ENCODE measurements at places on chromosomes 16 and 17.

DNA sequence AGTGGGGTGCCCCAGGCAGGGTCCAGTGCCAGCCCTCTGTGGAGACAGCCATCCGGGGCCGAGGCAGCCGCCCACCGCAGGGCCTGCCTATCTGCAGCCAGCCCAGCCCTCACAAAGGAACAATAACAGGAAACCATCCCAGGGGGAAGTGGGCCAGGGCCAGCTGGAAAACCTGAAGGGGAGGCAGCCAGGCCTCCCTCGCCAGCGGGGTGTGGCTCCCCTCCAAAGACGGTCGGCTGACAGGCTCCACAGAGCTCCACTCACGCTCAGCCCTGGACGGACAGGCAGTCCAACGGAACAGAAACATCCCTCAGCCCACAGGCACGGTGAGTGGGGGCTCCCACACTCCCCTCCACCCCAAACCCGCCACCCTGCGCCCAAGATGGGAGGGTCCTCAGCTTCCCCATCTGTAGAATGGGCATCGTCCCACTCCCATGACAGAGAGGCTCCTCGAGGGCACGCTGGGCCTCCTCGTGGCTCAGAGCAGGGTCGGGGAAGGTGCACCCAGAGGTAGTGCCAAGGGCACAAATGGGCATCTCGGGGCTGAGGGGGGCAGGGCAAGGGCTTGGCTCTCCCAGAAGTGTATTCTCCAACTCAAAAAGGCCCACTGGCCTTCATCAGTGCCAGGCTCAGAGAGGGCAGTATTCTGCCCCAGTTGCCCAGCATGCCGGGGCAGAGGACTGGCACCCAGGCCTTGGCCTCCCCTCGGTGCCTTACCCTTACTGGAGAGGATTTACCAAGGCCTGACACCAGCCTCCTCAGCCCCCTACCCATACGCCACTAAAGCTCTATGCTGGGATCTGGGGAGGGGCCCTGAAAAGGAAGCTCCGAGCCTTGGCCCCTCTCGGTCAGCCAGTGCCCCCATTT lies at the start of gene CDH5:
CDH5 (plus strand) TSS at position 259 of the 867 bp plus-strand sequence. CDS start 12,647 bp downstream, outside the sequence.
- no peak for DNase-seq

DNA sequence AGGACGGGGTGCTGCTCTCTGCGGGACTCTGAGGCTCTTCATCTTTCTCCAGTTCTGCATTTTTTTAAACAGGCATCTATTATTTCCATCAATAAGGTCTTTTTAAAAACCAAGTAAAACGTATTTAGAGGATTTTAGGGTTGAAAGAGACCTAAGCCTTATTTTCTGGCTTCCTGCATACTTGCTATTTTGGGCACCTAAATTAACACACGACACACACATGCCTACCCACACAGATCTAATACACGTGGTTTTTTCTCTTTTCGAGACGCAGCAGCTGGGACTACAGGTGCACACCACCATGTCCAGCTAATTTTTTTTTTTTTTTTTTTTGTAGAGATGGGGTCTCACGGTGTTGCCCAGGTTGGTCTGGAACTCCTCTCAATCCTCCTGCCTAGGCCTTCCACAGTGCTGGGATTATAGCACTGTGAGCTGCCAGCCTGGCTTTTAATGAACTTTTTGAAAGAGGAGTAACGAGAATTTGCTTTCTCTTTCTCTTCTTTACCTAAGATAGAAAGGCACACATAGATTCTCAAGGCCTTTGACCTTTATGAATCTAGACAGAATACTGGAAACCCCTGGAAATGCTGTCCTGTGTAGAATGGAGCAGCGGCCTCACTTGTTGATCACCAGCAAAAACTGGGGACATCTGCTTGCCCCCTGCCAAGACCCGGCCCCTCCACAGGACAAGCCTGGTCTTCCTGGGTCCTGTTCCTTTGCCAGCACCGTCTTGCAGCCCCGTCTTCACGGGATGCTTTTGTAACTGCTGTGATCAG lies 13.8 kb downstream of the DNAAF8 start:
- DNase-seq, result no peak

DNA sequence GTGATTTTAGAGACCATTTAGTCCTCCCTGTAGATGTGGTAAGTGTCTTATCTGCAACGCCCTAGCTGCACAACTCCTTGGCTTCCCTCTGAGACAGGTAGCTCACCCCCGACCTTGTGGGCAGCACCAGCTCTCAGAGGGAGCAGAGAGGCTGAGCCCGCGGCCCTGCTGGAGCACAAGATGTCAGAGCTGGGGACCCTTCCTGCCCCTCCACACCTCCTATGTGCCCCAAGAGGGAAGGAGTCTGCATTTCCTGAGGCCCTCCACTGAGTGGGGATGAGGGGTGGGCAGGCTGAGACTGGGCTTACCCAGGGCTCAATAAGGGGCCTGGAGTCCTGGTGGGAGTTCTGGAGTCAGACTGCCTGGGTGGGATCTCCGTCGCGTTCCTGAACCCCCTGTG lies 12.2 kb upstream of the ADGRG1 start:
- no peak for DNase-seq

GRCh38 chr17:50265212-50265611 lies 9.1 kb upstream of the TMEM92 start:
- DNase-seq, result no peak

DNA sequence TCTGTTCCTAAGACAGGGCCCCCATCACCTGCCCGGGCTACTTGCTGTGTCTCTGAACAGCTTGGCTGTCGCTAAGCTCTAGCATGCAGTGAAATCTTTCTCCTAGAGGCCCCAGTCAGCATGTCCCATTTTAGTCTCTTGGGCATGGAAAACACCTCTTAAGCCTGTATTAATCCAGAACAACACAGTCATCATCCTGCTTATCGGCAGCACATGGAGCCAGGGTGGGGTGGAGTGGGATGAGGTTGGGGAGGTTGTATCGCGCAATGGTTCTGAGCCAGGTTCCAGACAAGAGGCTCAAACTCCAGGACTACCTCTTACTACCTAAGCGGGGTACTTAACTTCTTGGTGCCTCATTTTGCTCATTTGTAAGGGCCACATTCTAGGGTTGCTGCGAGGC lies 7.8 kb downstream of the ST6GALNAC2 start:
- DNase-seq, result no peak

All from GM20000 (cell line).